Stimulated activated naive CD4-positive, alpha-beta T cell treated with Interleukin-2 at 50 U/mL for 16 hours (primary cell): ENCODE measurements at places on chromosomes 12 and 14.

DNA sequence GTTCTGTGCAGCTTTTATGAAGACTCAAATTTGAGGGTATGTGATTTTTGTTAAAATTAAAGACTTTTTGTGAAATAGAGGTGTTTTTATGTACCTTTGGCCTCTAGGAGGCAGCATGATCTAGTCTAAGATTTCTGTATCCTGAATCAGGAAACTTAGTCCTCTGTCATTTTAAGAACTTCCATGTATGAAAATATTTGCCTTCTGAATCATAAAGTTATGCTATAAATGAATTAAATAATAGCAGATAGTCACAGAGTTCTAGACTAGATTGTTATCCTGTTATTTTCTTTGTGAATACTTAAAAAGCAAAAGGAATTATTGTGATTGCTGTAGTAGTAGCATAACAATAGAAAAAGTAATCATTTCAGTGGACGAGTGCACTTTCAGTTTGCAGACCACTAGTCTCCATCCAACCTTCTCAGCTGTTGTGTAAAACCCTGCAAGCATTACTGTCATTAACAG, 56.3 kb downstream of the FGD4 start:
- DNase-seq = no peak

- DNase-seq = no peak
Observed at GRCh38 chr12:88638388-88638787, 58.1 kb upstream of the KITLG start.

DNA sequence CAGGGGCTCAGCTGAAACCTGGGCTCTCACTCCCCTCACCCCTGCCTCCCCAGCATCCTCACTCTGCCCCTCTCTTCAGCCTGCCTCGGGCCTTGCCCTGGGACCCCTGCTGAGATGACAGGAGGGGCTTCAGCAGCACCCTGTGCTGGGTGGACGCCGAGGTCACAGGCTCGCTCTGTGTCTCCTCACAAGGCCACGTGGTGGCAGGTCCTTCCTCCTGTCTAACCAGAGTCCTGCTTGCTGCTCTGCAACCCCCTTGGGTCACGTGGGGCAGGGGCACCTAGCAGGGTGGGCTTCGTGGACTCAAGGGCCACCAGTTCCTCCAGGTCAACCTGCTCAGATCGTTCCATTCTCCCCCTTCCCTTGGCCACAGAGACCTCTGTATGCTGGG, 90.4 kb downstream of the TMEM121 start:
- no peak for DNase-seq

DNA sequence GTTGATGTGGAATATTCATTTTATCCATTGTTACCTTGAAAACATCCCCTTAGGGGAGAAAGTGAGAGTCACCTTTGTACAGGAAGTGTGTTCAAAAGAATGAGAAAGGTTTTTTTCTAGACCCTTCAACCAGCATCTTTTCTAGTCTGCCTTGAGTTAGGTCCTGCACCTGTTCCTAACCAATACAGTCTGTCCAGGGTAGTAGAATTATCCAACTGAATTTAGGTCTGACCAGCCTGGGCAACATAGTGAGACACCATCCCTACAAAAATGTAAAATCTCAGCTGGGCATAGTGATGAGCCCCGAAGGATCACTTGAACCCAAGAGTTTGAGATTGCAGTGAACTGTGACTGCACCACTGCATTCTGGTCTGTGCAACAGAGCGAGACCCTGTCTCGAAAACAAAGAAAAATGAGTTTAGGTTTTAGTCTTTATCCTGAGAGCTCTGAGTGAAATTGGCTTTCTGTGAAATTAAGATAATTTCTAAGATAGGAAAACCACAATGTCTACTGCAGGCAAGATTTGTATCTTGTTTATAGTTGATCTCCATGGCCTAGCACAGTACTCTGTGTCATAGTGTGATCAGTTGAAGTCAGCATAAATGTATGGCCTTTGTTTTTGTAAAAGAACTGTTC, 25.2 kb downstream of the ARHGAP5 start:
- DNase-seq = no peak

GRCh38 chr12:47817272-47818006, 2.3 kb downstream of the HDAC7 start:
- DNase-seq = no peak

GRCh38 chr14:78714711-78715110, 544.5 kb downstream of the NRXN3 start:
- no peak for DNase-seq

GRCh38 chr12:121001060-121001459, 15.2 kb downstream of the C12orf43 start:
- DNase-seq = no peak

DNA sequence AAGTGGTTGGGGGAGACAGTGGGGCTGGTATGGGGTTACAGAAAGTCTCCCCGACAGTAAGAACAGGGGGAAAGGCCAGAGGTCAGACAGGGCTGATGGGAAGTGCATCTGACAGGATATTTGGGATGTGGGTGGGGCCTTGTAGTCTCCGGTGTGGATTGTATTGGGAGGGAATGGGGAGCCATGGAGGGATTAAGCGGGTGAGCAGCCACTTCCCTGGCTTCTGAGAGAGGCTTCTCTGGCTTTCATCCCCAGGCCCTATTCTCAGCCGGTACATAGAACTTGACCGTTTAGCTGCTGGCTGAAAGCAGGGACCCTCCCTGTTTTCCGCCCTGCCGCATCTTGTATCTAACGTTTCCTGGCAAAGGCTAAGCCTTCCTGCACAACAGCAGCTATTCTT, 222.0 kb upstream of the LHX5 start:
- DNase-seq = no peak

- no peak for DNase-seq
Observed at GRCh38 chr12:46154221-46154985, 114.4 kb downstream of the SLC38A1 start.
